Activated CD4-positive, alpha-beta T cell treated with anti-CD3 and anti-CD28 coated beads, Interleukin-2, amount 50 U/mL, for 1 hour (primary cell): ENCODE measurements at places on chromosomes 2 and 18.

DNA sequence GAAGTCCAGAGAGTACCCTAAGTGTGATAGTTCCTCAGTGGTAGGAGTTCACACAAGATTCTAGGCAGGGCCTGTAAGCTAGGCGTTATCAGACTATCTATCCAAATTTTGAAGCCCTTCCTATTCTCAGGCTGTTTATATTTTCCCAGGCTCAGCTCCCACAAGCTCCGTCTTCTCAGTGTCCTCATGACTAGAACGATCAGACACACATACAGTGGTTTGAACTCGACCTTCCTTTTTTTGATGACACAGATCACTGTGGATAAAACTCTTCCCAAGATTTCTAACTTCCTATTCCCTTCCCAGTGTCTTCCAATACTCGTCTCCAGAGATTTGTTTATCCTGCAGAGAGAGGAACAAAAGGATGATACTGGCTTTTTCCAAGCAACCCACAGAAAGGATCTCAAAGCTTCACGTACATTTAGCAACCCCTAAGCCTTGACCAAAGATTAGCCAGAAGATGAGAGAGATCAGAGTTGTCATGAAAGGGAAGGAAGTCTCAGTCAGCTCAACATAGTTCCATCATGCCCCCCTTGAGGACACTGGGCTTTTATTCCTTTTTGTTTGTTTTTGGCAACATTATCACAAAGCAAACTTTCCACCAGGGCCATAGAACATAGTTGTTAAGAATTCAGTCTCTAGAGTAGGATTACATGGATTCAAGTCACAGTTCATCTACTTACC, 42.3 kb upstream of the DOK6 start:
- DNase-seq, result no peak

- no peak for DNase-seq
These were observed 132.8 kb upstream of the L3MBTL4 start for GRCh38 chr18:6547476-6547875.

DNA sequence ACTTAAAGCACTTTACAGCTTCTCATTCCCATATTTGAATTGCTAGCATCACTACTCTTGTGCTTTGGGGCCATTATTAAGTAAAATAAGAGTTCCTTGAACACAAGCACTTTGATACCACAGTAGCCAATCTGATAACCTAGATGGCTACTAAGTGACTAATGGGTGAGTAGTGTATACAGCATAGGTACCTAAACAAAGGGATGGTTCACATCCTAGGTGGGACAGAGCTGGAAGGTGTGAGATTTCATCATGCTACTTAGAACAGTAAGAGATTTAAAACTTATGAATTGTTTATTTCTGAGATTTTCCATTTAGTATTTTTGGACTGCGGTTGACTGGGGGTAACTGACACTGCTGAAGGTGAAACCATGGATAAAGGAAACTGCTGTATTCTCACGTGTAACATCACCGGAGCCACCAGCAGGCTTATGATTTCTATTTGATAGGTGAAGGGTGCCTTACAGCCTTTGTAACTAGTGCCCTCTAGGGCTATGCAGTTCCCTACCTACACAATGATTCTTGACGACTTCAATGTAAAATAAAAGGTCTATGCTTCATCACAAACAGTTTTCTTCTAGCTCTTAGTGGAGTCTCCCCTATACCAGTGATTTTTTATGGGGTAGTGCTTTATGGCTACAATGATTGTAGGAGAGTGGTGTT, 22.1 kb upstream of the CRIM1 start:
- DNase-seq, result no peak

DNA sequence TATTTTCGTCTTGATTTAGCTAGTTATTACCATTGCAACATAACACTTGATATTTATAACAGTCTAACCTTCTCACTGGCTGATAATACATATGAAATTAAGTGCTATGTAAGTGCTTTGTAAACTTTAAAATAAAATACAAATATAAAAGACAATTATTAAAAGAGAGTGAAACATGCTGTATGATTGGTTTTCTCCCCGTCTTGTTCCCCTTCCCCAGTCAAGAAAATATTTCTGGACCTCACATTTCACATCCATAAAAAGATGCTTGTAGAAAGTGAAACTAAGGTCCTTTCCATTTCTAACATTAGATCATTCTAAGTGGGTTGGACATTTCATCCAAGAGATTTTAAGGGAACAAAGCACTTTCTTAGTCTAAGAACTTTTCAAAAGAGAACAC, 310.2 kb upstream of the LRATD1 start:
- no peak for DNase-seq

- no peak for DNase-seq
These were observed 61.3 kb downstream of the EFEMP1 start for GRCh38 chr2:55862246-55862645.

DNA sequence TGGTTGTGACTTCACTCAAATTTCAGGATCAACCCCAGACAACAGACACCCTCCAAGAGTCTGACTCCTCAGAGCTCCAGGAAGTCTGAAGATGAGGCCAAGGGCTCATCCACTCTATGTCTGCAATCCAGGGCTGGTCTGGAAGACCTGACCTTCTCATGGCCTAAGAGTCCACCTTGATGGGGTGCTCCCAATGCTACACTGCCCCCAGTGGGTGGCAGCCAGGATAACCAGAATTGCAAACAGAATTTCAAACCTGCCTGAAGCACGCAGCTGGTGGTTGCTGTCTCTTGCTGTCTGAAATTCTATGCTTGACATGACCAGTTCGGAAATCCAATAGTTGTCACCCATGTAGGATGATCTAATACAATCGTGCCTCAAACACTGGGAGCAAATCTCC, 96.0 kb downstream of the UXS1 start:
- DNase-seq, result no peak

DNA sequence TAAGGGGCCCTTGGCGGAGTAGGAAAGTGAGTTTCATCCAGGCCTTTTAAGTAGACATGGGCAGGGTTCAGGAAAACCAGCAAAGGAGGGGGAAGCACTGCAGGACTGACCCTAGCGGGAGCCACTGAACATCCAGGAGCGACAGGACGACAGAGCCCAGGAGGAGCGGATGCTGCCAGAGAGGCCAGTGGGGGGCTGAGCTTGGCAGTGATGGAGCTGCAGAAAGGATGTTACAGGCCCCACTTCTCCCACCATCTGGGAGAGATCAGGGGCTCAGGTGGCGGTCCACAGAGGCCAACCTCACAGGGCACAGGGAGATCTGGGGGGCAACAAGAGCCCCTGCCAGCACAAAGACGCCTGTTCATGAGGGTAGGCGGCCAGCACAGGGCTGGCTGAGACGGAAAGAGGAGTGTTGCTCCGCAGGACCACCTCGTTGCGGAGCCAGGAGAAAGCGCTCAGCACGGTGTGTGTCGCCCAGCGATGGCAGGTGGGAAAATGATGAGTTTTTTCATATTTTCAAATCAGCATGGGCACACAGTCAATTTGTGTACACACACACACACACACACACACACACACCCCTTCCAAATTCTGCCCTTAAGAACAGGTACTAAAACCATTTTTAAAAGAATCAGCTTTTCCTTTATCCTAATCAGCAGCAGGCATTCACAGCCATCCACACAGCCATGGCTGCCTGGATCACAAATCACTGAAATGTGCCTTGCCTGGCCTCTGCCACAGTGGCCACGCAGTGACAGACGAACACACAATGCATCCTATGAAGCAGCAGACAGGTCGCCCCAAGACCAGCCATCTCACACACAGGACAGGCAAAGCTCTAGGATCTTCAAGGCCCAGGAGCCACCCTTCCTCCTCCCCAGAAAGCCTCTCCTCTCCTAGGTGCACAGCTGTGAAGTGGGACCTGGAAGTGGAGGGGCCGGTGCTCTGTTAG, 63.2 kb downstream of the NDUFA10 start:
- no peak for DNase-seq

- no peak for DNase-seq
These were observed 320.6 kb downstream of the ZNF516 start for GRCh38 chr18:76174451-76174850.
